Progenitor cell of endocrine pancreas (in vitro differentiated cells): ENCODE measurements at places on chromosomes 11 and 22. TPM values are rescaled to one million over a fixed set of nuclear protein-coding genes. Genes with fewer than 3 reads are reported as not detected.
A peak's percentile ranks its signal among the peaks of the same experiment; 100 is the strongest.

DNA sequence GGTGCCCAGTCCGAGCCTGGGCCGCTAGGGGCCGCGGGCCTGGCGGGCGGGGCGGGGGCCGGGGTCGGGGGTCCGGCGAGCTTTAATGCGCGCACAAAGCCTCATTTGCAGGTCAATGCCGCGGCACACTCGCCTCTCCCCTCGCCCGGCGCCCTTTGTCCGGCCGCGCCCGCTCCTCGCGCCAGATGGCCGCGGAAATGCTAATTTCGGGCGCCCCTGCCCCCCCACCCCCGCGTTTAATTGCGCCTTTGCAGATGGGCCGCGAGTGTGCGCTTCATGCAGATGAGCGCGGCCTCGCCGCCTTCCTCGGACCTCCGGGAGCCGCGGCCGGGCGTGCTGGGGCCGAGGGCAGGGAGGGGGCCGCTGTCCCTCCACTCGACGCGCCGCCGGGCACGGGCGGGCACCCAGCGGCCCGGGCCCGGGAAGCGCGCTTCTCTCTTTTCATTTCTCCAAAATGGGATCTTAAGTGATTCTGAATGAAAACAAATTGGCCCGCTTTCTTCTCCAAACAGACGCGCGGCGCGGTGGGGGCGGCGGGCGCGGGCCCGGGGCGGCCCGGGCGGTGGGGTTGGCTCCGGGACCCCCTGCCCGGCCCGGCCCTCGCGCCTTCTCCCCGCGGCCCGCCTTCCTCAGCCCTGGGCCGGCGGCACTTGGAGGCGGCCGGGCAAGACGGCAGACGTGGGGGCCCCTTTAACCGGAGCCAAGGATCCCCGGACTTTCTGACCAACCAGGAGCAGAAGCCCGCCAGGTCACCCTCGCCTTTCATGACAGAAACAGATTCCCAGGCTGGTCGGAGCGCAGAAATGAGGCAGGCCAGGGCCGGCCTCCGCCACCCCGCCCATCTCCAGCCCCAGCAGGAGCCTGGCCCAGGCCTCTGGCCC, 22.9 kb downstream of the CDKN1C start:
- no peaks in the 10 kb centered on the region for H3K4me1 ChIP-seq
- no peaks in the 10 kb centered on the region for H3K36me3 ChIP-seq
- DNase-seq, result no peak
- no peak overlapping the region for H3K27ac ChIP-seq

GRCh38 chr11:13010749-13011465, 1.8 kb downstream of the RASSF10 start:
- H3K27me3 ChIP-seq, result no peaks in the 10 kb centered on the region
- H3K27ac ChIP-seq, result peak overlapping the region; percentile 95
- DNase-seq, result peak; percentile 27
- peaks cover 10% of the 10 kb centered on the region for H3K36me3 ChIP-seq
- H3K4me3 ChIP-seq, result peak overlapping the region; percentile 86

DNA sequence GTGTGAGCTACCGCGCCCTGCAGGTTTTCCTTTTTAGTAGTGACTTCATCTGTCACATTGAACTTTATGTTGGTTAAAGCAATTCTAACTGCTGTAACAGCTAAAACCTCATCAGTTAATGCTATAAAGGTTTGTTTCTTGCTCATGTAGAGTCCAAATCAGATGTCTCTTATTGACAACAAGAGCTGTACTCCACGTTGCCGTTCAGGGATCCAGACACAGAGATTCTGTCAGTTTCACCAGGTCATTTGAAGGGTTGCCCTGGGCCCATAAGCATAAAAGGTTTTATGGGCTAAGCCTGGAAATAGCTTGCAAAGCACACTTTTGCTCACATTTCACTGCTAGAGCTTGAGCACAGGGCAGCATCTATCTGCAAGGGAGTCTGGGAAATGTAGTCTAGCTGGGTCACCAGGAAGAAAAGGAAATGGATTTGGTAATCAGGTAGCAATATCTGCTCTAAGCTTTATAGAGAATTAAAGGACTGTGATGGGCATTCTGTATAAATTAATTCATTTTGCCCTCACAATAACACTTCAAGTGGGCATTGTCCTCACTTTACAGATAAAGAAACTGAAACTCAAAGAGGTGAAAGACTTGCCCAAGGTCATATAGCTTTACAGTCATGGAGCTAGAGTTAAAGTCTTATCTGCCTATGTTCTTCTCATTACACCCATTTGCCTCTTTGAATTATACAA, 25.2 kb upstream of the PTPRJ start:
- H3K4me1 ChIP-seq, result no peaks in the 10 kb centered on the region
- no peaks in the 10 kb centered on the region for H3K27me3 ChIP-seq
- no peaks in the 10 kb centered on the region for H3K36me3 ChIP-seq
- DNase-seq, result no peak

DNA sequence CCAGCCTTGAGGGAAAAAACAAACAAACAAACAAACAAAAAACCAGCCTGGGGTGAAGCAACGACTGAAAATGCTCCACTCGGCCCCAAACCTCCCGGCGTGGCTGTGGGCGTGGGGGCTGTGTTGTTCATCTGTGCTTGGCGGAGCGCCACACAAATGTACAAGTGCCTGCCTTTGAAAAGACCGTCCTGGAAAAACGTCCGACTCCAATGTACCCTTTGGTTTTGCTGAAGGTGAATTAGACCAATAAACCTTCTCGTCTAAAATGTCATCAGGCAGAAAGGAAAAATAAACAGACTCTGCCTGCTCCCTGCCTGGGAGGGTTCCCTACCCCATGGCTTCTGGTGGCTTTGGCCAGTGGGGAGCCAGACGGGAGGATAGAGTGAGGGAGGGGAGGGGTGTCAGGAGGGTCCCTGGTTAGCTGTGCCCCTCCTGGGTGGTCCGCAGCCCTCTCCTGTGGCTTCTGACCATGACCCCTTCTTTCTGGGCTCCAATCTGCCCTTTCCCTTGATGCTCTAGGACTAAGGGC, 93.9 kb downstream of the TRMU start:
- no peak overlapping the region for H3K4me3 ChIP-seq
- no peaks in the 10 kb centered on the region for H3K4me1 ChIP-seq
- no peak for DNase-seq

Gene MS4A8
- 5.1 and 6.0 TPM in 2 replicates for total RNA-seq

Gene WBP2NL
- total RNA-seq, result not detected in 2 replicates

Gene CDC42BPG
- total RNA-seq, result 20.1 and 21.1 TPM in 2 replicates

Gene RTN4R
- total RNA-seq, result 30.8 and 36.0 TPM in 2 replicates
